ENCODE measurements at places on chromosomes 5 and 9. TPM values are rescaled to one million over a fixed set of nuclear protein-coding genes. Genes with fewer than 3 reads are reported as not detected.

PDCD1LG2 gene
- polyA plus RNA-seq = not detected

NRARP gene
- not detected for polyA plus RNA-seq

ACER2 gene
- polyA plus RNA-seq = 0.56 TPM

TMEM252 gene
- not detected for polyA plus RNA-seq
